ENCODE measurements at places on chromosomes 7 and 10.

DNA sequence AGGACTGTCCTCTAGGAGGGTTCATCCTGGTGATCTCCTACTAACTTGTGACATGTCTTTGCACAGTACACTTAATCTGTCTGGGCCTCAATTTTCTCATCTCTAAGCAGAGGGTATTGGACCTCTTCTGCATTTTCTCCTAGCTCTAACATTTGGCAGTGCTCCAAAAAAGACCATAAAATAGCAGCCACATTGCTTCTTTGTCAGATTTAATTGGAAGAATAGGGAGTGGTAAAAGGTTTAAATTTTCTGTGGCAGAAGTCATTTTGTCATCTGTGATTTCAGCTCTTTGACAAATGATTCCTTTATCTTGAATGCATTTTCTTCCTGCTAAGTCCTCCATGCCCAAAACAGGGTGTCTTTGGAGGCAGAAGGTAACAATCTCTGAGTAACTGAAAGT lies 289.9 kb upstream of the LRGUK start:
- DNase-seq = no peak

DNA sequence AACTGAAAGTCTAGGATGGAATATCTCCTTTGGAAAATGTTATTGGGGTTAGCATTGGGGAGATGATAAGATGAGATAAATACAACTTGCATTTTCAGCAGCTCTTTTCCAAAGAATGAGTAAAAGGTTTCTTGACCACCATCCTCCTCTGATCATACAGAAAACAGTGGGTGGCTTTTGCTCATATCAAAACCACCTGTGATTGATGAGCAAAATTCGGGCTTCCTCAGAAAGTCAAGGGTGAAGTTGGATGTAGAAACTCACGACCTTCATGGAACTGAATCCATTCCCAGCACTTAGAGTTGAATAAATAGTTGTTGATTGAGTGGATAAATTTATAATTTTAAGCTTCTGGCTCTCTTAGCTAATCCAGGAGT lies 158.4 kb downstream of the DNAJB6 start:
- no peak for DNase-seq

- DNase-seq = no peak
Observed at GRCh38 chr10:43408331-43408709, 666 bp downstream of the HNRNPF start.

DNA sequence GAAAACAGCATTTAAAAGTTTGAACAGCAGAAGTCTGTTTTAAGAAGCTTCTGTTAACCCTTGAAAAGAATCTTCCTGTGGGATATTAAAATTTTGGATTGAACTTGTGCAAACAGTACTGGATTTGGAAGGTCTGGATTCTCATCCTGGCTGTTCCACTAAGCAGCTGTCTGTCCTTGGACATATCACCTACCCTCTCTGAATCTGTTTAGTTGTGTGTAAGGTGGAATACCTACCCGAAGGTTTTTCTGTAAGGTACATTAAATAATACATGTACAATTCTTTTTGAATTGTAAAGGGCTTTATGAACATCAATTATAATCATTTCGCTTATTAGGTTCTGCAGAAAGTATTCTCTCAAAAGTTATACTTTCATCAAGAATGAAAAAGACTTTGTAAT lies 2.2 kb downstream of the PDCD4 start:
- DNase-seq = no peak

DNA sequence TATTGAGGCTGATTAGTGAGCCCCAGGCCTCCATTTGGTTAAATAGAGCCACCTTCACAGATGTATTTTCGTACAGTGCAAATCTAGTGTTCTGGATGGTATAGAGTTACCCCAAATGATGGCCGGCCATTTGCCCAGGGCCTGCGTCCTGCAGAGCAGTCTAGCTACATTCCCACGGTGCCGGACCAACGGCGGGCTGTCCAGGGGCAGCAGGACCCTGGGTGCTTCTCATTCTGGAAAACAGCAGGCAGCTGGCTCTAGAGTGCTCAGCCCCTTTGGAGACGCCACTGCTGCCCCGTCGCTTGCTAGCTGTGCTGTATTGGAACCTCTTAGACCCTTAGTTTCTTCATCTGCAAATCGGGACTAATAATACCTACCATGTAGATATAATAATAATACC lies 149.1 kb downstream of the RGS10 start:
- DNase-seq = no peak

DNA sequence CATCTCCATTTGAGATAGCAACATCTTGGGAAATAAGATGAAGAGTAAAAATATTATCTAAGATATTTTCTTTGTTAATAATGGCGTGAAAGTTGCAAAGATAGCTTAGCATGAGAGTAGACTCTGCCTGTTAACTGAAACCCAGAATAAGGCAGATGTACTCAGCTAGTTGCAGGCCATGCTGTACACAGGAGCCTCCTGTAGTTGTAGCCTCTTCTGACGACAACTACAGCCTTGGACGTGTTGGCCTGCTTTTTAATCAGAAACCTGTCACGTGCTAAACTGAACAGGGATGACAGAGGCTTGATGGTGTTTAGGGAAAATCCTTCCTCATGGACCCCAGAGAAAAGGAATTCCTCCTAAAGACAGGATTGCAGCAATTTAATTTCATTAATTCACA lies 155.1 kb upstream of the TMEM229A start:
- no peak for DNase-seq

DNA sequence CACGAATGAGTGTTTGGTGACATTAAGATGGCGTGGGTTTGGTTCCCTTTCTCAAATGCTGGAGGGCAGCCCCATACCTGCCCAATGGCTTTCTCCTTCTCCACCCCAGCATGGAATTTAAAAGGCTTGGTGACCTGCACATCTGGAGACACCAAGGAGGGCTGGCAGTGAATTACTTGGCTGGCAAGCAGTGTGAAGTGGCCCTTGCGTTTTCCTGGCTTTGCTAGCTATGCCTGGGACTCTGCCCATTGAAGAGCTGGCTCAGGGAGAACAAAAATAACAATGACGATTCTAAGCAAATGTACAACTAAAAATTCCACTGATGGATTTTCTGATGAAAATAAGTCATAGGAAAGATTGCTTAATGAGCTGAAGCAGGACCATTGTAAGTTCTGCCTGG lies 203.7 kb downstream of the CYP26A1 start:
- DNase-seq = no peak

DNA sequence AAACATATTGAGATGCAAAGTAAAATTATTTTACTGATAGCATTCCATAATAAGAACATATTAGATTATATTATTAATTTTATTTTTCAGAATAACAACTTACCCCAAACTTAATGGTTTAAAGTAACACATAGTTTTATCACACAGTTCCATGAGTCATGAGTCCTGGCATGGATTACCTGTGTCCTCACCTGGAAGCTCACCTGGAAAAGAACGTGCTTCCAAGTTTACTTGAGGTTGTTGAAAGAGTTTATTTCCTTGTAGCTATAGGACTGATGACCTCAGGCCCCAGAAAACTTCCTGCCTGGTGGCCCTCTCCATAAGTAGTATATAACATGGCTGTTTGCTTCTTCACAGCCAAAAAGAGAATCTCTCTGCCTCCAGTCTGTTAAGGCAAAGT lies 254.6 kb downstream of the TFEC start:
- no peak for DNase-seq

DNA sequence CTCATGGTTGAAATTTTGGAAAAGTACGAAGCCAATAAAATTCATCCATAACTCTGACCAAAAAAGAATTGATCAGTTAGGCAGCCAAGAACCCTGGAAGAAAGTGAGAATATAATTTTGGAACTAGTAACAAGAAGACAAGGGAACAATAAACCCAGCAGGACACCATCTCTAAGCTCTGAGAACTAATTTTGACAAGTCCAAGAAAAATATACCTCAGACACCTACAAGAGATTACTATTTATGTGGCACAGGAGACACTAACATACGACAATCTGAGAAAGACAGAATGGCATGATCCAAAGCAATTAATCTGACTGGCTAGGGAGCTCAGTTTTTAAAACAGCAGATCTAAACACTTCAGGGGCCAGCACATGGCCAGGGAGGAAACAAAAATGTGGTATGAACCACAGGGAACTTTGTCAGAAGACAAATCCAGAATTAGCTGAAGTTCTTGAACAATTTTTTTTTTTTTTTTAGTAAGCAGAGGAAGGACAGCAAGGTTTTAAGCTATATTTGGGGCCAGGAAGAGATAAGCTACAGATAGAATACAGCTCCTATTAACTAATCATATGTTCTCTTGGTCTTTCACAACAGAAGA lies 38.9 kb downstream of the PARD3 start:
- no peak for DNase-seq

- DNase-seq = no peak
Observed at GRCh38 chr10:122659126-122659525, 40.5 kb downstream of the C10orf120 start.

DNA sequence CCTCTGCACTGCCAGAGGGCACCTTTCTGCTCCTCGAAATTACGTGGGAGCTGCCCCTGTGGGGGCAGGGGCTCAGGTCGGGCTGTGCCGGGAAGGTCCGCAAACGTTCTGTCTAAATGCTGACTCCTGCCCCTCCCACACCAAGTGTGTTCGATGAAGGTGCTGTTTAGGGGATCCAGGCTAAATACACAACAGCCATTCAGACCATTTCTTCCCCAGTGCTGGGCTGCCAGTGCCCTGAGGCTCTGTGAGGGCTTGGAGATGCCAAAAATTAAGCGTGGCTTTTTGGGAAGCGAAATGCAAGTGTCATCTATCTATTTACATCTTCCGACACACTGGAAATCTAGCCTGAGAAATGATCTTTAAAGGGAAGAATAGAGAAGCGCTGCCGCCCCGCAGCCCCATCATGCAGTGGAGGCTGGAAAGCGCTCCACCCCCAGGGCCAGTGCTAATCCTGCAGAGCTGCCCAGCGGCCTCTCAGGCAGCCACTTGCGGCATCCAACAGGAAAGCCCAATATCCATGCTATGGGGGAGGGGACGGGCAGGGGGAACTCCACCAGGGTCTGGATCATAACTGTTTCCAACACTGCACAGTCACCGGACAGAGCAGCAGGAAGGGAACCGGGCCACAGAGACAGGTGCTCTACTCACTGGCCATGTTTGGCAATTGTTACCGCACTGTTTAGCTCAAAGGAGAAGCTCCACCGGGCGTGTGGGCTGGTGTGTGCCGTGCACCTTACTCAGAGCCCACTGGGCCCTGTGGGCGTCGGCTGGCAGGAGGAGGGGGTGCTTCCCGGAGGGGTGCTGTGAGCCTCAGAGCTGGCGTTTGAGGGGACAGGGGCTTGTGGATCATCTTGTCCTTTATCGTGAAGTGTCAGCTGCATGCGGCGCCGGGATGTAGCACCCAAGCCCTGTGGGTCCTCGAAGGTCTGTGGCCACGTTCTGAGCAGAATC lies 205.5 kb downstream of the DNAJB6 start:
- DNase-seq = no peak

GRCh38 chr10:97013568-97013967 lies 172.2 kb downstream of the SLIT1 start:
- DNase-seq = no peak

DNA sequence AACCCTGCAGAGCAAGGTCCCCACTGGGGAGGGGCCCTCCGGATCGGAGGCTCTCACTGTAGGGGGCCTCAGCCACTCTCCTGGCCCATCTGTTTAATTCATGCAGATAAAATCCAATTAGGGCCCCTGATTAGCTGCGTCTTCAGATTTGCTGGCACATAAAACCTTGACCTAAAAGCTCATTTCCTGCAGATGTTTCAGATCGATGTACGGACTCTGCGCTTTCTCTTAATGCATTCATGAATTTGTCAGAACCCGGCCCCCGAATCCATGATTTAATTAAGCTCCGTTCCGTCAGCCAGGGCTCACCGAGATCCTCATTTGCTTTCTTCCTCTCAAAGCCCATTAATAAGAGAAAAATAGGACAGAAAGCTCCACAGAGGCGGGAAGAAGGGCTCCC lies 40.0 kb upstream of the FOXL3 start:
- no peak for DNase-seq

DNA sequence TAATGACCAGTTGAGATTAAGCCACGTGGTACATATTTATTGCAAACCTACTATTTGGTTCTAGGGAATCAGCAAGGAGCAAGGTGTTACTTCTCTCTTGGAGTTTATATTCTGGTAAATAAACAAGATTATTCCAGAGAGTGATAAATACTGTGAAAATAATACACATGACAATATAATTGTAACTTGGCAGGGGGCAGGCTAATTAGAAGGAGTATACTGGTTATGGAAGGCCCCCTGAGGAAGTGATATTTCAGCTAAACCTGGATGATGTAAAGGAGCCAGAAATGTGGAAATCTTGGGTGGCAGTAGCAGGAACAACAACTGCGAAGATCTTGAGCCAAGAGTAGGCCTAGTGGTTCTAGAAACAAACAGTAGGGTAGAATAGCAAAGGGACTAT lies 111.8 kb downstream of the SDK1 start:
- no peak for DNase-seq

DNA sequence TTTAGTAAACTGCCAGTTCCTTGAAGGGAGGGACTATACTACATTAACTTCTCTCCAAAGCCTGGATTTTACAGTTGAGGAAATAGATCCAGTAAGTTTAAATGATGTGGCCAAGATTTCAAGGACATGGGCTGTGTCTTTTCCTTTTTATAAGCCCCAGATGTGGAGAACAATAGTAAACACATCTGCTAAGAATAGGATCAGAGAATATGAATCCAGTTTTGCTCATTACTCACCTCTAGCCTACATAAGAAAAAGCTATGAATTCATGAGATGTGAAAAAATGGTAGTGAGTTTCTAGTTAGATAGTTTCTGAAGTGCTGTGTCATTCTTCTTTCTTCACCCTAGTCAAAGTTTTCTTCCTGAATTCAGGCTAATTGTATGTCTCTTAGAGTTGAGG lies 38.6 kb downstream of the MAGI2 start:
- DNase-seq = no peak

DNA sequence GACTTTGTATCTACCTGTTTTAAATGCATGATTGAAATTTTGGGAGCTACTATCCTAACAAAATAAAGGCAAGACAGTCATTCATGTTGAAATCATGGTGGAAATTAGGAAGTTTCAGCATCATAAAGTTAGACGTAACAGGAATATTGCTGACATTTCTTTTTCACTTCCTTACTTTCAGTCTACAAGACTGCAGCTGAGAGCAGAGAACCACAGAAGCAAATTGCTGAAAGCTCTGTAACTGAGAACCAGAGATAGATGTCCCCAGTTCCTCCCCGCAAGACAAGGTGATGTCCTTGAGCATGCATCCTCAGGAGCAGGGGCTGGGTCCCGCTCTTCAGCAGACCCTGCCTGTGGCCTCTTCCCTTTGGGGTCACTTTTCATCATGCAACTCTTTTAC lies 466.3 kb upstream of the POM121L12 start:
- DNase-seq = no peak

- DNase-seq = no peak
Observed at GRCh38 chr7:22885797-22886261, 63.2 kb upstream of the TOMM7 start.

- no peak for DNase-seq
Observed at GRCh38 chr10:118002581-118002980, 44.2 kb downstream of the RAB11FIP2 start.

- no peak for DNase-seq
Observed at GRCh38 chr10:123446449-123447156, 219.6 kb upstream of the GPR26 start.

Measured in hypothalamus (tissue), 51 donors.